ENCODE measurements at places on chromosomes 12 and 14.

GRCh38 chr14:56002876-56003625 is 115.2 kb upstream of the PELI2 start:
- DNase-seq = no peak

DNA sequence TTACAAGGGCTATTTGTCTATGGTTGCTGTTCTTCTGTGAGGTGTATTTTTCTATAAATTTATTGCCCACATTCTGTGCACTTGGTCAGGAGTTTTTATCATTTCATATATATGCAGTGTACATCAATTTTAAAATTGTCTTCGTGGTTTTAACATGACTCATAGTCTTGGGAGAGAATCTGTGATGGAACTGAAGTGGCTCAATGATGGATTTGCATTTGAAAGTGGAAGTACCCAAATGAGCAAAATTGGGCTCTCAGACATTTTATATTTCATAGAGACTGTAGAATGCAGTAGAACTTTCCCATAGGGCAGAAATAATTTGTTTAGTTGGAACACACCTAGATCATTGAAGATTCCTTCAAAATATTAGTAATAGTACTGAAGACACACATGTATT is 1.9 kb upstream of the SCFD1 start:
- DNase-seq = peak; percentile 85

GRCh38 chr12:80498059-80498728 is 54.2 kb downstream of the PTPRQ start:
- DNase-seq = no peak

GRCh38 chr12:4107436-4107878 is 166.1 kb upstream of the CCND2 start:
- DNase-seq = peak; percentile 66

GRCh38 chr12:95834572-95834971 is 24.2 kb upstream of the SNRPF start:
- DNase-seq = no peak

DNA sequence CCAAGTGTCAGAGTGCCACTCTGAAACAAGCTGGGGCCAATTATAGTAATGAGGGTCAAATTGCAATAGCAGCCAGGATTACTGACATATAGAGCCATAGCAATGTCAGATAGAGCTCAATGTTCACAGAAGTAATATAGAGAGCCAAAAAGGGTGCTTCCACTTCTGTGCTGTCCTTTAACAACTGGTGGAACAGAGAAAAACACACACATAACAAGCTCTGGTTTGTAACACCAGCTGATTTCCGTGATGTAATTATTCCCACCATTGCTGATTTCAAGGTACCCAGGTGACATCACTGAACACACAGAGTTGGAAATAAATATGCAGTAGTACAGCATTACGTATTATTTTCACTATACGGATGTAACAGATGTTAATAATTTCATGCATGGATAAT is 3.0 kb upstream of the CLEC2B start:
- DNase-seq = no peak

DNA sequence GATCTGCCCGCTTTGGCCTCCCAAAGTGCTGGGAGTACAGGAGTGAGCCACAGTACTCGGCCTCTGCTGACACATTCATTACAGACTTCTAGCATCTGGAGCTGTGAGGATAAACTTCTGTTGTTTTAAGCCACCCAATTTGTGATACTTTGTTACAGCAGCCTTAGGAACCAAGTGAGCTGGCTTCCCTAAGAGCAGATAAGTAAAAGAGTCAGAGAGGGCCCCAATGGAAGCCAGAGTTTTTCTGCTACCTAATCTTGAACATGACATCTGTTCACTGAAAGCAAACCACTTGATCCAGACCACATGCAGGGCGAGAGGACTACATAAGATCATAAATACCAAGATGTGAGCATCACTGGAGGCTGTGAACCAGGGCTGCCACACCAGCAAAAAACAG is 3.7 kb upstream of the MAPKAPK5 start:
- DNase-seq = no peak

- DNase-seq = no peak
Observed at GRCh38 chr14:104647467-104648043, 41.9 kb upstream of the INF2 start.

GRCh38 chr12:75635606-75636444 is 124.4 kb upstream of the KRR1 start:
- peak; percentile 99 for DNase-seq

DNA sequence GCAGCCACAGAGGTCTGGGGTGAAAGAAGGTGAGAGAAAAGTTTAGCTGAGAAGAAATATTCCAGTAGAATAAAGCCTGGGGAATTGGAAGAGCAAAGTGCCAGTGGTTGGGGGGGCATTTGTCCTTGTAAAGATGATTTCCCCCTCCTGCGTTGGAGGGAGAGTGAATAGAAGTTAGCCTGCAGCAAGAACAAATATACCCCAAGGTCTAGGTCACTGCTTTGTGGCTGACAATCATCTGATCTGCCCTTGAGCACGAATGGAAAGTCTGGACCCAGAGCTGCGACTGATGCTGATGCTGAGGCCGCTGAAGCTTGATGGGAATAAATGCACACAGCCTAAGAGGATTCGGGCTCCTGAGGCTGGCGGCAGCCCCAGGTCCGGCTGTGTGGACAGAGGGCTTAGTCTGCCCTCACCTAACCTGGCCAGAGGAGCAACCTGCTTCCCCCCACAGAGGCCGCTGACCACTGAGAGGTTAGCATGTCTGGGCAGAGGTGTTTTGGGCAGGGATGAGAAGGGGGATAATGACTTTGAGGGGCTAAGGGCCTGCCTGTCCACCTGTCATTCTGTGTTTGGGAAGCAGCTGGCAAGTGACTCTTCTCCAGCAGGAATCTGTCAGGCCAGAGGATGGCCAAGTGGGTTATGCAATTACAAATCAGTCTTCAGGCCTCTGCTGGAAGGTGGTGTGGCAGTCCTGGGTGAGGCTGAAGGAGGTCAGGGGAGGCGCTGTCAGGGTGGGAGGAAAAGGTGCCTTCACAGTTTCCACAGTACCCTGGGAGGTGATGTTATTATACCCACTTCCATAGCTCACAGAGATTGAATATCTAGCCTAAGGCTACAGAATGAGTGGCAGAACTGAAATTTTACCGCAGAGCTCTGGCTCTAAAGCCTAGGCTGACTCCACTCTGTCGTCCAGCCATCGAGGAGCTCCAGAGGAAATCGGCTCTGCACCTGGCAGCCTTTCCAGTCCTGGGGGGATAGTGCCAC is 11.7 kb downstream of the TUBA1C start:
- DNase-seq = no peak

- no peak for DNase-seq
Observed at GRCh38 chr14:20317720-20318119, 12.0 kb upstream of the TTC5 start.

DNA sequence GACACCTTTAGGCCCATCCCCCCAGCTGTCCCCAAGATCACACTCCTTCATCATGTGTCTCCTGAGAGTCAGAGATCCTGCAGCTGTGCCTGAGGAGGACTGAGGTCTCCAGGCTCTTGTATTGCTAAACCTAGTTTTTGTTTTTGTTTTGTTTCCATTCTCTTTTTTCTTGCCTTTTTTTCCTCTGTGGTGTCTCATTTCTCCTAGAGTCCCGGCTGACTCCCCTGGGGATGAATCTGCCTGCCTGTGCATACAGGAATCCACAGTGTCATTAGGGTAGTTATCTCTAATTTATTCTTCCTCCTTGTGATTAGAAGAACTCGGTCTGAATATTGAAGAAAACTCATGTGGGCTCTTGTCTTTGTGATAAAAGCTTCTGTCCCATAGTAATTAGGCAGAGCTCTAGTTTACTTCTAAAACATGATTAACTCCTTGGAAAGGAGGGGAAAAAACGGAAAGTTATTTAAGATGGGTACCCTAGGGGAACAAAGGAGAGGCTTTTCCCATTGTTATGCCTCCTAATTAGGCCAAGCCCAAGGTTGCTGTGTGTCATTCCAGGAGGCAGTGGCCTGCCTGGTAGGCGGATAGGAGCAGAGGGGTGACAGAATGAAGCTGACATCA is 343.2 kb downstream of the ZFP36L1 start:
- DNase-seq = no peak

GRCh38 chr14:73007835-73008234 is 19.1 kb downstream of the ZFYVE1 start:
- DNase-seq = no peak

GRCh38 chr12:64660237-64661018 is 50.1 kb downstream of the RASSF3 start:
- DNase-seq = no peak

DNA sequence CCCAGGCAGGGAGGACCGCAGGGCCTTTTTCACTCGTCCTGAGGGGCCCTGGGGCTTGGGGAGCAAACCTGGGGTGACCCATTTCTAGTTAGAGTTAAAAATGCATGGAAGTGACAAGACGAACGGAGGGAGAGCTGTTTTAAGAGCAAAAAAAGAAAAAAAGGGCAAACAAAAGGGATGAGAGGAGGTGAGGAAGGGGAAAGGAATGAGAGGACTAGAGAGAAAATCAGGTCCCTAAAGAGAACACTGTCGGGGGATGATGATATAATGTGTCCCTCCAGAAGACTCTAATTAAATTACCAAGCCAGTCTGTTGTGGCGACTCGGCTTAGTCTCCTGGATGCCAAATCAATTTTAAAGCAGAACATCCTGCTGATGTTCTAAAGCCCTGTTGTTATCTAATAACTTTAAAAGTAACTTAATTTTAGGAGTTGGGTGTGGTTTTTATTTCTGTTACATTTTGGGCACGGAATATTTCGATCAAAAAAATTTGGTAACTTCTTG is 1.1 kb downstream of the ANO6 start:
- no peak for DNase-seq

GRCh38 chr14:88568196-88568595 is 5.4 kb downstream of the ZC3H14 start:
- DNase-seq = no peak

GRCh38 chr14:76901171-76902055 is 75.2 kb downstream of the LRRC74A start:
- no peak for DNase-seq

GRCh38 chr12:120412421-120412820 is 25.5 kb upstream of the COX6A1 start:
- DNase-seq = no peak

DNA sequence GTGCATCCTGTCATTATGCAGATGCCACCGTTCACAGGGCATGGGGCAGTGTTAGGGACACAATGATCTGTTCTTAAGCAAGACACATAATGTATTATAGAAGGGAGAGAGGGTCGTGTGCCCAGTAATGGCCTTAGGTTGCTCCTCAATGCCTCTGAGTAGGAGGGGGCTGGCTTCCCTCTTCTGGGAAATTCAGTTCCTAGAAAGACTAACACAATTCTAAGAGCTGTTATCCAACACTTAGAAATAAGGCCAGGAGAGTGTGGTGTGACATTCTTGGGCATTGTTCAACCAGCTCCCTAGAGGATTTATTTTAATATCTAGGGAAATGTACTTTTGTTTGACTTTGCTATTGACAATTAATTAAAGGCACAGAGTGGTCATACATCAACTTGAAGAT is 118.5 kb downstream of the ADCK1 start:
- no peak for DNase-seq

DNA sequence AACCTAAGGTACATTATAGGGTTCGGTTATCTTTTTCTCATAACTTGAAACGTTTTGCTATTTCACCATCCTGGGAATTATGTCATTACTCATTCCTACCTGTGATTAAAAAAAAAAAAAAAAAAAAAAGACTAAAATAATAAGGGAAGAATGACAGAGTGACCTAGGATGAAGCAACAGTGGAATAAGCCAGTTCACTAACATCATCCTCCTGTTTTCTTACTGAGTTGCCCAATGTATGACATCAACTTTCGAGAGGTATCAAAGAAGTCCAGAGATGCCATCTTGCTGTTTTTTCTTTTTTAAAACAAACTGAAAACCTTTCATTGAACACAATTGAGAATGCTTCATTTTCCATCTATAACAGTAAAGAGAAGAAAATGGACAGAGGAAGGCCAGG is 42.8 kb downstream of the AMN start:
- DNase-seq = peak; percentile 40

Data from iris pigment epithelial cell (primary cell).